ENCODE measurements at places on chromosomes 4 and X.
A peak's percentile ranks its signal among the peaks of the same experiment; 100 is the strongest.

- DNase-seq: no peak
Measured at GRCh38 chr4:5114950-5115349, 63.7 kb downstream of the STK32B start.

GRCh38 chrX:2632533-2633504, 58.3 kb upstream of the CD99 start:
- no peak for DNase-seq

DNA sequence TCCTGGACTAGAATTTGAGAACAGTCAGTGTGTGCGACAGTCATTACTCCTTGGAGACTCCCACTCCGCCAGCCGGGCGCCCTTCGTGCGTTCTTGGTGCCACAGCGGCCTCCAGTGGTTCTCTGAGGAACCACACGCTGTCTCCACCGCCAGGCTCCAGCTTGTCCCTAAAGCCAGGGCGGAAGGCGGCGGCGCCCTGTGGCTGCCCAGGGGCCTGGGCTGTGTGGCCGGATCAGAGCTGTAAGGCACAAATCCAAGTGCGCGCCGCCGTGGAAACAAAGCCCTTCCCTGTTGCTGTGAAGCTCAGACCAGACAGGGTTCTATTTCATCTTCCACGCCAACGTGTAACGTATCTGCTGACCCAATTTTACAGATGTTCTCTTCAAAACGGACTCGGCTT, 34.2 kb downstream of the IDS start:
- DNase-seq: peak; percentile 18

DNA sequence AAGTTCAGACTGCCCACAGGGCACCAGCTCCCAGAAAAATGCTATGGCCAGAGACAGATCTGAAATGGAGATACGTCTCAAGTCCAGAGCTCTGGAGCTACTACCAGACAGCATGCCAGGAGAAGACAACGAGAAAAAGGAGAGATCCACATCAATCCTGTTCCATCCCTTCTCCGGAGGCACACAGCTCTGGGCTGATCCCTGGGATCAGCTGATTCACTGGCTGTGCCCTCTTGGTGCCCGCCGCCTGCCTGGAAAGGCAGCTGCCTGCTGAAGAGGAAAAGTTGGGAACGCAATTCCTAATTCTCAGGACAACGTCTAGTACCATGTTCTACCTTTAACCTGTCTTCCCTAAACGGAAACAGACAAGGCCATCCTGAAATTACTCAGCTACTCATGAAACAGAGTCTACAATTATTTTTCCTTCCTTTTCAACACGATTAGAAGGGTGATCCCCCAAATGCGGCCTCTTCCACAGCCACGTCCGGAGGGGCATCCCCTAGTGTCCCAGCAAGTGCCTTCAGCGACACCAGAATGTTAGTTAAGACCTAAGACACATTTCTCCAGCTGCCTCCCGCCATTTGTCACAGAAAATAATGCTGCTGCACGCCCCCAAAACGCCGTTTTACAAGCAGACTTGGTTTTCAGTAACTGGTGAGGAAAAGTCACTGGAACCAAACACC, 2.4 kb downstream of the ZFYVE28 start:
- DNase-seq: no peak

DNA sequence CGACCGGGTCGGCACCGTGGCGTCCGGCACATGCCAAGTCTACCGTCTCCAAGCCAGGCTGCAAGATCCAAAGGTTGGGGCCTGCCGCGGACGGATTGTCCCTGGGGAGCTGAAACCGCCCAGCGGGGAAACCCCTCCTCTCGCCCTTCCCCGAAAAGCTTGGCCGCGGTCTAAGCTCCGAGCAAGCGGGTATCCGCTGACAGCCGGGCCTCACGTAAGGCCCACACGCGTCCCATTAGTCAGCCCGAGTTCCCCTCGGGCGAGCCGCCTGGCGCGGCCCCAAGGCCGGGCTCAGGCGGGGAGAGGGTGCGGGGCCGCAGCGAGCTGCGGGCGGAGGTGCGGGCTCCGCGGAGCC, 6.8 kb upstream of the BCOR start:
- no peak for DNase-seq

- no peak for DNase-seq
Measured at GRCh38 chrX:153669174-153669890, 4.3 kb downstream of the PNCK start.

- DNase-seq: no peak
Measured at GRCh38 chrX:22952010-22952409, 47.8 kb upstream of the DDX53 start.

GRCh38 chrX:108420481-108420880, 17.7 kb downstream of the COL4A6 start:
- DNase-seq: no peak

- DNase-seq: peak; percentile 30
Measured at GRCh38 chr4:19945979-19946380, 305.7 kb upstream of the SLIT2 start.

GRCh38 chr4:86596807-86597206, 2.7 kb downstream of the PTPN13 start:
- DNase-seq: no peak

DNA sequence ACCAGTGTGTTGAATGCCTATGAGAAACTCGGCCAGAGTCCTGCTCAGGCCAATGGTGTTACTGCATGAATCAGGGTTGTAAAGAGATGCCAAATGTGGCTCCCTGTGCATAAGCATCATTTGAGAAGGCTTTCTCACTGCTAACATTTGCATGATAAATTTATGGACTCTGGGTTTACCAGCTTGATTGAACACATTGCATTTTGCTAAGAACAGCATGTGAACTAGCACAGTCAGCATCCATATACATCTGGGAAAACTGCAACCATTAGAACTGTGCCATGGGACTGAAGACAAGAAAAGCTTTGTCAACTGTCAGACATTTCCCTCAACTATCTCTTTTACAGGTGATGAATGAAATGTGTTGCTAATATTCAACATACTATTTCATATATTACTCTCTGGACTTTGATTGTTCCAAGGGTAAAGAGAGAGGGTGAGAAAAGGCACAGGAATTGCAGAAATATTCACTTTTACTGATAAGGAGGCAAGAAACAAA, 1427.4 kb upstream of the ADGRL3 start:
- DNase-seq: no peak
